ENCODE measurements at places on chromosomes 3 and 15.

DNA sequence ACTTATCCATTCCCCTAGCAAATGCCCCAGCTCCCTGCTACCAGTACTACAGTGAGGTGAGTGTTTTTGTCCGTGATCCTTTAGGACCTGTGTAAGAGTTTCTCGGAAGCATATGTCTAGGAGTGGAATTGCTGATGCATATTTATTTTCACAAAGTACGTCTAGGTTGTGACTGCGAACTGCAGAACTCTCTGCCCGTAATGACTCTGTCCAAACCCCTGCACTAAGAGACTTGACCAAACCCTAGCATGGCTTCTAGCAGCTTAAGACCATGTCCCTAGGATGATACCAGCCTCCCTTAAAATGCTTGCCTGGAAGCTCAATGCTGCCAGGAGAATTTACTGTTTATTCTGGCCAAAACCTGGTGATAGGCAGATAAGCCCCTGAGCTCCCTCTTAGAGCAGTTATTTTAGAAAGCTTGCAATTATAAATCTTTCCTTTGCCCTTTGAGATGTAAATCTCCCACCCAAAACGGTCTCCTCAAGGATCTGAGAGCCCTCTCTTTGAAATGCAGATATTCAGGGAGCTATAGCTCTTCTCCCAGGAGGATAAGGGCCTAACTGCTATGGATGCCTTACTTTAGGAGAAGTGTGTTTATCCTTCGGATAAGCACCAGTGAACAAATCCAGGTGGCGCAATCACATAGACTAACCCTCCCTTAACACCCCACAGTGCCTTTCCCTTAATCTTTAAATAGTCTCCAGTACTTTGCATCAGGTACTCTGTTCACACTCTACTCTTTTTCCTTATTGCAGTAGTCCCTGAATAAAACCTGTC lies 14.7 kb upstream of the CA12 start:
- no peak for DNase-seq

GRCh38 chr3:59788133-59788532 lies 738.3 kb upstream of the CFAP20DC start:
- no peak for DNase-seq

DNA sequence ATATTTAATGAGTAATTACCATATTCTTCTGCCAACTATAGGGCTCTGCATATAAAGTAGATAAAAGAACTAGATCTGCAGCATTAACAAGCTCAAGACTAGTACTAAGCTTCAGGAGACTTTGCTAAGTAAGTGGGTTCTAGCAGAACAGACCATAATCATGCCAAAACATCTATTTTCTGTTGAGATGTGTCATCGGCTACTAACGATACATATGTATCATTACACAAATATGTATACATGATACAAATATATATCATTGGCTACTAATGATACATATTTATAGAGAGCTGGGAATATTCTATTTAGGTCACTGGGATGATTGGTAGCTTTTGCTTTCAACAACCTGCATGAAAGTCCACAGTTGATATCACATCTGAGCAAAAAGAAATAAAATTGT lies 185.8 kb upstream of the DCBLD2 start:
- no peak for DNase-seq

- no peak for DNase-seq
Observed at GRCh38 chr15:77580996-77581682, 51.6 kb downstream of the LINGO1 start.

- no peak for DNase-seq
Observed at GRCh38 chr3:195774917-195775316, 36.8 kb downstream of the MUC4 start.
